ENCODE measurements at places on chromosomes 1 and 21.

- DNase-seq = peak; percentile 72
Observed at GRCh38 chr1:92961896-92962752, 862 bp upstream of the DIPK1A start.

DNA sequence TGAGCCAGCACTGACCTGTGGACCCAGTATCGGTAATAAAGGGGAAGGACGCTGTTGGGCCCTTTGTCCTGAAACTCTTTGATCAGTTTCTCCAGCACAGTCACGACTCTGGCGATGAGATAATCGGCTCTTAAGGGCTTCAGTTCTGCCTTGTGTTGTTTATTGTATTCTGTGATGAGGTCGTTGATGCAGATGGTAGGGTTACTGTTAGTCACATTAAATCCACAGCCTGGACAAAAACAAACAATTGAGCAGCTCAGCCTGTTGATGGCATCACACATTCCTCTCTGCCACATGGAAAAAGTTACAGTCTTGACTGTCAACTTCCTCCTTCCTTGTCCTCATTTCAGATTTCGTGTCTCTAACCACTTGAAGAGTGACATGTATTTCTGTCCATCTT, 57.6 kb downstream of the SIM2 start:
- no peak for DNase-seq

DNA sequence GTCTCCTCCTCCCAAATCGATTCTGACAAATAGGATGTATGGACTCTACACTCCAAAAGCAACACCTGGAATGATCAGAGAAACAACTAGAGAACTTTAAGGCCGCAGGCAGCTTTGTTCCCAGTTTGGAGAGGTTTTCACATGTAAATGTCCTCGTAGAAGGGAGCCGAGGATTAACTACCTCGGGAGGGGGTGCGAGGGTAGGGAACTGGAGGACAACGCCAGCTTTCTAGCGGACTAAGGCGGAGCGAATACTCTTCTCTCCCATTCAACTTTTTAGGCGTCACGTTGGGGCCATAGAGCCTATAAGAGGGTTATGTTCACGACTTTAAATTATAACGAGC, 1.2 kb downstream of the SCAF4 start:
- DNase-seq = no peak

GRCh38 chr1:73637264-73637663, 560.7 kb downstream of the LRRIQ3 start:
- DNase-seq = no peak

DNA sequence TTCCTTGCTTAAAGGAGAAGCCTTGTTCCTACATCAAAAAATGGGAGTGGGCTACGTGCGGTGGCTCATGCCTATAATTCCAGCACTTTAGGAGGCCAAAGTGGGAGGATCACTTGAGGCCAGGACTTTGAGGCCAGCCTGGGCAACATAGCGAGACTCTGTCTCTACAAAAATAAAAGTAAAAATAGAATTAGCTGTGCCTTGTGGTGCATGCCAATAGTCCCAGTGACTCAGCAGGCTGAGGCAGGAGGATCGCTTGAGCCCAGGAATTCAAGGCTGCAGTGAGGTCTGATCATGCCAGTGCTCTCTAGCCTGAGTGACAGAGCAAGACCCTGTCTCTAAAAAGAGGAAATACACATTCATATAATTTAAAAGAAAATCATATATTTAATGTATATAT, 127.1 kb downstream of the C1orf21 start:
- DNase-seq = no peak

DNA sequence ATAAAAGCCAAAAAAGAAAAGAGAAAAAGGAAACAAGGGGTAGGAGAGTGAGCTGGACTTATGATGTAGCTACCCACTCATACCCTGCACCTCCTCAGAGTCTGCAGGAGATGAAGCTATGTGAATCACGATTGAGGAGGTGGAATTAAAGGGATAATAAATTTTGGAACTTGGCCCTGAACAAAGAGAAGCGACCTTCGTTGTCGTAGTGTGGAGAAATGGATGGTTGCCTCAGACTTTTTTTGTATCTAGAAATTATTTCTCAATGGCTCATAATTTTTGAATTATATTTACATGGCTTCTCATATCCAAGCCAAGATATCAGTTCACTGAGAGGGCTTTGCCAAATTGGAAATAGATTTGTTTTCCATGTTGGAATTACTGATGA, 37.8 kb upstream of the SIPA1L2 start:
- no peak for DNase-seq

- DNase-seq = no peak
Observed at GRCh38 chr1:202249436-202249835, 55.8 kb downstream of the LGR6 start.

GRCh38 chr1:185644531-185644930, 89.7 kb upstream of the HMCN1 start:
- DNase-seq = no peak

GRCh38 chr1:212700223-212700891, 717 bp upstream of the BATF3 start:
- peak; percentile 17 for DNase-seq

DNA sequence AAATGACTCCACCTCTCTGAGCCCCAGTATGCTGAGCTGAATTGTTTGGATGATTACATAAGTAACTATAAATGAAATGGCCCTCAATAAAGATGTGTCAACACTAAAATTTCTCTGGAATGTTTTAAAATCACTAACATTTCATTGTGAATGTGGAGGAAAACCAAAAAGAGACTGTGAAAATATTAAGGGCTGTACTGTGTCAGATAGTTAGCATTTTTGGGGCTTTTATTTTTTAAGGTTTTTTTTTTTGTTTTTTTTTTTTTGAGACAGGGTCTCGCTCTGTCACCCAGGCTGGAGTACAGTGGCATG, 6.3 kb downstream of the MYOC start:
- DNase-seq = no peak

DNA sequence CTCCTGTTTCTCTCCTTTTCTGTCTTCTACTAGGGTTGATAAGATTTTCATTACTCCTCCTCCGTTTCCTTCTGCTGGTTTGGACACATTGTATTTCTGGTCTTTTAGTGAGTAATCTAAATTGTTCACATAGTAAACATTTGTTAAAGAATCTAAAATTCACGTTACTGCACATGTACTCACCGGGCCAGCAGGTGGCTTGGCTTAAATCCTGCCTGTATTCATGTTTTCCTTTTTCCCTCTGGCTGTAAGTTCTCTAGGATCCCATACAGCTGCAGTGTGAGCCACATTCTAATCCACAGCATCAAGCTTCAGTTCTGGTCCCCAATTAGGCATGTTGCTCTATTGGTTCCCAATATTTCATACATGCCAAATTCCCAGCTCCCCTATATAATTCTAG, 958.3 kb downstream of the ADGRL2 start:
- no peak for DNase-seq

- DNase-seq = no peak
Observed at GRCh38 chr1:156258859-156259258, 11.0 kb upstream of the PAQR6 start.

GRCh38 chr1:112614460-112615065, 4.4 kb downstream of the ST7L start:
- DNase-seq = no peak

DNA sequence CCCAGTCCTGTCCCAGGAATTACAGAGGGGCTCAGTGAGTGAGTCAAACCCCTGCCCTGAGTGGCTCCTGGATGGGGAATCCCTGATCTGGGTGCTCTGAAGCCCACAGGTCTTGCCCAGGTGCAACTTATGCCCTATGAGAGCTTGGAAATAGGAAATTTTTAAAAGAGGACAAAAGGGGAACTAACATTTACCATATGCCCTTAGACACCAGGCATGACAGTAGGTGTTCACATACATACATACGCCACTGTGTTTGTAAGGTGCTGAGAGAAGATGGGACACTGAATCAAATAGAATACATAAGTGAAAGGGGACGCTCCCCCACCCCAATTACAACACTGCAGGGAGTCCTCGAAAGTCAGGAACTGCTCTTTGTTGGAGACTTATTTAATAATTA, 1.4 kb downstream of the CFAP45 start:
- no peak for DNase-seq

- DNase-seq = no peak
Observed at GRCh38 chr1:7458946-7459345, 312.1 kb upstream of the VAMP3 start.

DNA sequence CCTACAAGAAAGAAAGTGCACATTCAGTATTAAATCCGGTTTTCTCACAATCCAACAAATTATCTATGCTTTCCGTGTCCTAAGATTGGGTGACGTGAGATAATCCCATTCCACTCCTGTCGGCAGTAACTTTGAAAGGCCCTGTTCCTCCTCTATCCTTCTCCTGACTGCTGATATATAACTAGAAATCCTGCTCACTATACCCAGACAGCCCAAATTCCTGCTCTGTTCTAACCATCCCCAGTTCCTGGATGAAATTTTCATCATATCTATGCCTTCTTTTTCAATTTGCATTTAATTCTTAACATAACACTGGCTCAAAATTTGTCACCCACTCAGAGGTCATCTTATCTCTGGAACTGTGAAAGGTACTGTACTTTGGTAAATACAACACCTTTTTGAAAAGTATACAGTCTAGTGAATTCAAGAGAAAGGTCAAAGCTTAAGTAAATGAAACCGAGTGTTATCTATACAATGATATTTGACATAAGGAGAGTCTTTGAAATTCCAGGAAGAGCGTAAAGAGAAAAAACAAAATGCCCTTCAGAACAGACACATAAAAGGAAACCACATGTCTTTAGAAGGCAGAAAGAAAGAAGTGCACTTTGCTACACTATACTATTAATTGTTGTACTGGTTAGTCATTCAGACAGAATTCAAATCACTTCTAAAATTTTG, 200.5 kb upstream of the NEGR1 start:
- DNase-seq = no peak

GRCh38 chr21:45439161-45439872, 34.4 kb downstream of the COL18A1 start:
- DNase-seq = peak; percentile 85

GRCh38 chr1:55209247-55209646, 5.9 kb downstream of the USP24 start:
- DNase-seq = no peak

- no peak for DNase-seq
Observed at GRCh38 chr1:166197597-166197996, 30.8 kb upstream of the FAM78B start.

- DNase-seq = no peak
Observed at GRCh38 chr1:56191369-56191768, 388.0 kb downstream of the PLPP3 start.

DNA sequence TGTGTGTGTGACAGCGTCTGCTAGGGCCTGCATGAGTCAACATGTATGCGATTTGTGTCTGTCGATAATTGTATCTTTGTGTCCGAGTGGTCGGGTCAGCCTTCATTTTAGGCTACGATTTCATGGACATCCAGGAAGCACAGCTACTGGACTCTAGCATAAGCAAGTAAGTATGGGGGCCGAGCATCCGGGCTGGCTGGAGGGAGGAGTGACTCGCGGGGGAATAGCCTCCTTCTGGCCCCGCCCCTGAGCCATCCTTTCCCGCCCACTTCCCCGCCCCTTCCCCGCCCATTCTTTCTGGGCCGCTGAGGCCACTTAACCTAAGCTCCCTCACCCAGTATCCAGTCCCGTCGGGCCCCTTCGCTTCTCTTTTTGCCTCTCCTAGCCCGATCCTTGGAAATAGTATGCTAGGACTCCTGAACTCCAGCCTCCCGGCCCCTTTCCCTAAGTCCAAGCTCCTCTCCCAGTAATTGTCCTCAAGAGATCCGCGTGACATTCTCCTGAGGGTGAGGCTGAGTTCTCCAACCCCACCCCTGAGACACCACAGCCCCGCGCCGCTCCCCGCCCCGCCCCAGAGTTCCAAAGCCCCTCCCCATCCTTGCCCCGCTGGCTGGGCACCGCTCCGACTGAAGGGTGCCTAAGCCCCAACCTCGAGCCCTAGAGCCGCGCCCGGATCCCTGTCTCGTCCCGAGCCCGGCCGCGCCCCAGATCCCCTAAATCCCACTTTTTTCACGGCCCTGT, 1.2 kb downstream of the MAP3K6 start:
- peak; percentile 84 for DNase-seq

GRCh38 chr1:211814313-211814712, 16.2 kb downstream of the LPGAT1 start:
- no peak for DNase-seq

DNA sequence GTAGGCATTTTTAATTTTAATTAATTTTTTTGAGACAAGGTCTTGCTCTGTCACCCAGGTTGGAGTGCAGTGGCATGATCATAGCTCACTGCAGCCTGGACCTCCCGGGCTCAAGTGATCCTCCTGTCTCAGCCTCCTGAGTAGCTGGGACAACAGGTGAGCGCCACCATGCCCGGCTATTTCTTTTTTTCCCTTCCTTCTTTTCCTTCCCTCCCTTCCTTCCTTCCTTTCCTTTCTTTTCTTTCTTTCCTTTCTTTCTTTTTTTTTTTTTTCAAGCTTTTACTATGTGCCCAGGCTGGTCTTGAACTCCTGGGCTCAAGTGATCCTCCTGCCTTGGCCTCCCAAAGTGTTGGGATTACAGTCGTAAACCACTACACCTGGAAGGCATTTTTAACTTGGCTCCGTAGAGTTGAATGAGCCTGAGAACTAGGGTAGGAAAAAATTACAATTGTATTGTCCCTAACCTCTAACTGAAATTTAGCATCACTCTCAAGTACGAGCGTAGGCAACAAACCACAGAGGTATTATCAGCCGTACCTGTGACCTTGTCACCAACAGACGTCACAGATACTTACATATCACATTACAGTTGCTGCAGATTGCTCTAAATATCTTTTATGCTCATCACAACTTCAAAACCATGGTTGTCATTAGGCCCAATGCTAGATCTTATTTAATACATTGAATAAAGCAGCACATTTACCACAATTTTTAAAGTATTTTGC, 8.0 kb downstream of the RUNX3 start:
- DNase-seq = peak; percentile 63

DNA sequence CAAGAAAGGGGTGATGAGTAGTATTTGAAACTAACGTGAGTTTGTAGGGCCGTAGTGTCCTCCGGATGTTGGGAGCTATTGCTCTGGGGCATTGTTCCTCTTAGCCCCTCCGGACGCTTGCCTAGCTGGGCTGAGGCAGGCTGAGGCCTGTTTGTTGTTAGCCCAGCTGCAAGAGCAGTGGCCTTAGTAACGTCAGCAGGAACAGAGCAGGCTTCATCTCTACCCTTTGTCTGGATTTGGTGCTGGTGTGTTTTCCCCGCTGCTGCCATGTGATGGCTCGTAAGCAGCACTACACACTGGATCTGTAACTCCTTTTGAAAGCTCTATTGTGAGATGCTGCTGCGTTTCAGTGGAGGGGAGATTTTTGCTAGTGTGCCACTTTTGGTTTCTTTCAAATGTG, 57.6 kb downstream of the DNM3 start:
- no peak for DNase-seq

DNA sequence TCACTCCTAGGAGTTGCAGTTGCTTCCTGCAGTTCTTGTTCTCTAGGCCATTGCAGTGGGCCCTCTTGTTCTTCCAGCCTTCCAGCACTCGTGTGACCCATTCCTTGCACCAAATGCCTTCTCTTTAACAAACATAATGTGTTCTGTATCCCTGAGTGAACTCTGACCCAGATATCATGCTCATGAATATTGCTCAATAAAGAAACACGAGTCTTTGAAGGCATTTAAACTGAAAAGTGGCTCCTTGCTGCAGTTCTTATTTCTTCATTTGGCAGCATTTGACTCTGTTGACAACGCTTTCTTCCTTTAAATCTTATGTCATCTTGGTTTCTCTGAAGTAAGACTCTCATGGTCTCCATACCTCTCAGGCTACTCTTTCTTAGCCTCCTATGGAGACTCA, 100.7 kb upstream of the PDE4B start:
- no peak for DNase-seq

GRCh38 chr1:30774550-30775432, 17.2 kb upstream of the LAPTM5 start:
- no peak for DNase-seq

- DNase-seq = no peak
Observed at GRCh38 chr1:226424221-226425003, 16.5 kb upstream of the PARP1 start.
